ENCODE measurements at places on chromosomes 7 and 10.

DNA sequence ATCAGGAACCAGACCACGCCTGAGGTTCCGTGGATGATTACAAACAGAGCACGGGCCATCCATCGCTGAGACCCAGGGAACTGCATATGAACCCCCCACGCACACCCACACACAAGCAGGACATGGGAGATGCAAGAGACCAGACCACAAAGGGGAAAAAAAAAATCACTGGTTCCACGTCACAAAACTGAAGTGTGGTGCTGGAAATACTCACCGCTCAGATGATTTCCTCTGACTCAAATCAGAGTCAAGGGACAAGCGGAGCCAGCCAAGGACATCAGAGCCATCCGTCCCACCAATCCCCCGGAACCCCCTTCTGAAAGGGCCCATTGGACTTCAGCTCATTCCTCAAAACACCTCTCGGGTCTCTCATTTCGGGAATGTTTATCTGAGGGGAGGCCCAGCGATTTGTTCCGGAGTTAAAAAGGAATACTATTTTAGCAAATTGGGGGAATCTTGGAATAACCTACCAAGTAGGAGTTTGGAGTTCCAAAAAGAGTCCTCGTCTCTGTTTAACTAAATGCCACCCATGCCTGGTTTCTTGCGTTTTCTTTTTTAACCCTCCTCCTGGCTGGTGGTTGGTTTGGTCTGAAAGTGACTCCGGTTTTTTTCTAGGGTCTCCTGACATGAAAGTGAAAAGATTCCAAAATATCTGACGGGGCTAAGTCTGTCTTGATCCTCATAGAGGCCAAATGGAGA, 15.0 kb downstream of the SNX8 start:
- DNase-seq: no peak

GRCh38 chr7:141742229-141742628, 4.1 kb downstream of the SSBP1 start:
- no peak for DNase-seq

DNA sequence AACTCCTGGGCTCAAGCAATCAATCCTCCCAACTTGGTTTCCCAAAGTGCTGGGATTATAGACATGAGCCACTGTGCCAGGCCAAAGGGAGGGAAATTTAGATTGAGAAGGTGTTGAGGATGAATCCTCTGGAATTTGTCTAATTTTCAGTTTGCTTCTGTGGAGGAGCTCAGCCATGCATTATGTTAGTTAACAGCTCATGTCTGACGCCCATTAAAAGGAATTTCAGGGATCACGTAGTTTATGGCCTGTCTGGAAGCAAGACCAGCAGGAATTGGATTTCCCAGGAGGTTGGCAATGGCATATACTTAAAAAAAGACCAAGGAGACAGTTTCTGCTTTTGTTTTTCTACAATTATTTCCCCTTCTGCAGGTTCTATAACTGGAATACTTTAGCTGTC, 165.7 kb downstream of the OTUD1 start:
- no peak for DNase-seq

GRCh38 chr7:138626846-138627245, 74.3 kb downstream of the SVOPL start:
- DNase-seq: no peak

DNA sequence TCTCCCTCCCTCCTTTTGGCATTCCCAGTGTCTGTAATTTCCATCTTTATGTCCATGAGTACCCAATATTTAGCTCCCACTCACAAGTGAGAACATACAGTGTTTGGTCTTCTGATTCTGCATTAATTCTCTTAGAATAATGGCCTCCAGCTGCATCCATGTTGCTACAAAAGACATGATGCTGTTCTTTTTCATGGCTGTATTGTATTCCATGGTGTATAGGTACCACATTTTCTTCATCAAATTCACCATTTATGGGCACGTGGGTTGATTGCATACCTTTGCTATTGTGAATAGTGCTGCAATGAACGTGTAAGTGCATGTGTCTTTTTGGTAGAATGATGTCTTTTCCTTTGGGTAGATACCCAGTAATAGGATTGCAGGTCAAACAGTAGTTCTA, 576.8 kb downstream of the GALNT17 start:
- no peak for DNase-seq

All from DMS 273 treated with DMSO at 0.1 percent for 48 hours (cell line).